ENCODE measurements at places on chromosomes 16 and 17.

DNA sequence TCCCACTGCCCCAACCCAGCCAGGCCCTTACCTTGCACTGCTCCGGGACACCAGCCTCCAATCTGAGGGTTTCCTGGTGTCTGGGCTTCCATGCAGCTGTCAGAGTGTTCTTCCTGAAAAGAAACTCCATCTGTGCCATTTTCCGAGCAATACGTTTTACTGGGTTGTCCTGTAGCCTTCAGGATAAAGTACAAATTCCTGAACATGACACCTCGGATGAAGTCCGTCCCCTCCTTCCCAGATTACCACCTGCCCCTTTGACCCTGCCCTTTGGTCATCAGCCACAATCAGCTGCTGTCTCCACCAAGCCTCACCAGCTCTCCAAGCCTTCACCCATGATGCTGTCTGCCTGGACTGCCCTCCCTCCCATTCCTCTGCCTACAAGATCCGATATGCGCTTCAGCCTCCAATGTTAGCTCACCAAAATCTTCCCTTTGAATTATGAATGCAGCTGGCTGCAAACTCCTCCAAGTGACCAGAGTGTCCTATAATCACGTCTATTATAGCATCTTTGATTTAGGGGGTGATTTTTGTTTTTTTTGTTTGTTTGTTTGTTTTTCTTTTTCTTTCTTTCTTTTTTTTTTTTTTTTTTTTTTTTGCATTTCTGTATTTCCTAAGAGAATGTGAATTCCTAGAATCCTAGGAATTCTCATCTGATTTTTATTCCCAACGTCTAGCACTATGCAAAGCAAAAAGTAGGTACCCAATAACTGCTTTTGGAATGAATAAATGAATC lies 60.6 kb upstream of the KIFC3 start:
- DNase-seq: no peak

GRCh38 chr16:57761301-57761700 lies 25.7 kb downstream of the KATNB1 start:
- DNase-seq: no peak

DNA sequence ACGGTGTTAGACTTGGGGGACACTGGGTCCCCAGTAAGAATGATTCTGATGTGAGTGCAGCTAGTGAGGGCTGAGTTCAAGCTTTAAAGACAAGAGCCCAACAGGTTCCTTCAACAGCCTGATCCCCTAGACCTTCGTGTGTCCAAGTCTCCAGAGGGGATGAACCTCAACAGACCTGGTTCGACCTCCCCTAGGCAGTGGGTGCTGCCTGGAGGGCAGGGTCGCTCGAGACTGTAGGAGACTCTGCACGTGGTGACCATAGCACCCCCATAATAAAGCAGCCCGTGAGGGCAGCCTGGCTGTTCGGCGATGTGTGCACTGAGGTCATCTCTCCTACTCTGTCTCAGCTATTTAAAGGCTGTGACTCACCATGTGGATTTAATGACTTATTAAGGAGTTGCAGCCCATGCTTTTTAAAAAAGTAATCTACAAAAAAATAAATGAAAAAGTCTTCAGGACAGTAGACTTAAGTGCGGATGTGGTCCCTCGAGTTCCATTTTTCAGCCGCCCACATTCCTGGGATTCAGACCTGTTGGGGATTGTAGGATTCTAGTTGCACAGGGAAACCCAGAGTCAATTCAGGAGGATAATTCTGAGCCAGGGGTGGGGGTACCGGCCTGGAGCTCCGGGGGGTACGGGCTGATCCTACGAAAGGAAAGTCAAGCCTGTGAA lies 23.4 kb upstream of the METRNL start:
- no peak for DNase-seq

DNA sequence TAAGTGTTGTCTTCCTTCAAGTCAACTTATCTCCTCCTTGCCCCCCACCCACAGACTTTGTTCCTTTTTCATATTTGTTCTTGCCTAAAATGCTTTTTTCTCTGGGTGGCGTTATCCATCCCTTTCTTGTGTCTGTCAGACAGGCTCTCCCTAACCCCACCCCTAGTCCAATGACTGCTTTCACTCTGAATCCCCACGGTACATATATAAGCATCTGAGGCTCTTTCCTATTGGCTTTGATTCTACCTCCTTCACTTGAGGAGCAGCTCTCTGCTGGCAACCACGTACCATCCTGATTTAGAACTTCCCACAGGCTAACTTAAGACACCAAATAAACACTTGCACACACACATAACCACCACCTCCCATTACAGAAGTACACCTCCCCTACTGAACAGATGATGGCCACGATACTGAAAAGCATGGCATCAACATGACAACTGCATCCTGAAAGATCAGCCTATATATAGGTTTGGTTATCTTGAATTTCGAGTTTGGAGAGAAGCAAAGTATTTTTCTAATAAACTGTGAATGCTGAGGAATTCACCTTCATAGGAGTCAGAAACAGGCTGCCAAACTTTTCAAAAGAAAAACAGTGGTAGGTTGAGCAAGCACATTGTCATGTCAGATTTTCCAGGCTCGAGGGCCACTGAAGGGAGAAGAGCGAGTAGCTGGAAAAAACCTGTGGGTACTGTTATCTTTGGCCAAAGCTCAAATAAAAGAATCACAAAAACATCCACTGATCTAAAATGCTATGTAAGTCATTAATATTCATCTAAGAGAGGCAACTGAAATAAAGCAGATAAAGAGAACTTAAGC lies 24.3 kb downstream of the STAT3 start:
- DNase-seq: no peak

- DNase-seq: no peak
Observed at GRCh38 chr16:85564277-85565051, 48.7 kb upstream of the GSE1 start.

DNA sequence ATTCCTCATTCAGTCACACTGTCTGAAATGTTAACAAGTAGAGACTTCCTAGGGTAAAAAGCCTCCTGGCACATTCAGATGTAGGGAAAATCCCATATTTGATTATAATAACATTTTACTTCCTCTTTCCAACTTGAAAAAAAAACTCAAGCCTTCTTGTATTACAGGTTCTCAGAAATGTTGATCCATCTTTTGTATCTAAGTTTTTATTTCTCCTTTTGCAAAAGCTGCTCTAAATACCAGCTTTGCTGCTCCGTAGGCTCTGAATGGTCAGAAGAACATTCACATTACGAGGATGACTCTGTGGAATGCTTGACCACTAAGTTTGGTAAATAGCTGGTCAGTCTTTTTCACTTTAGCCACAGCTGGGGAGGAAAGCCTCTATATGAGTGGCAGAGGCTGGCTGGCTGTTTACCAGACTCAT lies 13.2 kb upstream of the HEATR6 start:
- no peak for DNase-seq

- no peak for DNase-seq
Observed at GRCh38 chr16:49970797-49971431, 54.1 kb upstream of the CNEP1R1 start.

DNA sequence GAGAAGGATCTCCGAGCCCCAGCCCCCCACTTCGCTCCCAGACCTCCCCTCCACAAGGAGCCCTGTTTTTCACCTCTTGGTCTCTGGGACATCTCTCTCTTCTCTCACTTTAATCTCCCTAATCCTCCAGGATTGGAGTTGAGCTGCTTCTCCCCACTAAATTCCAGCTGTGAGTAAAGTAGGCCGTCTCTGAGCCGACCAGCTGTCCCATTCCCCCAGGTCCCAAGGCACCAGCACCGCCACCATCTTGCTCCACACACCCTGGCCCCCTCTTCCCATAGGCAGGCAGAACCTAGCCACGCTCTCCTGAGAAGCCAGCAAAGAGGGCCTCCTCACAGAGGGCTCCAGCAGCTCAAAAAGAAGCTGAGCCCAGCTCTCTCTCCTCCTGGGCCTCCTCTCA lies 878 bp downstream of the DLG4 start:
- no peak for DNase-seq

DNA sequence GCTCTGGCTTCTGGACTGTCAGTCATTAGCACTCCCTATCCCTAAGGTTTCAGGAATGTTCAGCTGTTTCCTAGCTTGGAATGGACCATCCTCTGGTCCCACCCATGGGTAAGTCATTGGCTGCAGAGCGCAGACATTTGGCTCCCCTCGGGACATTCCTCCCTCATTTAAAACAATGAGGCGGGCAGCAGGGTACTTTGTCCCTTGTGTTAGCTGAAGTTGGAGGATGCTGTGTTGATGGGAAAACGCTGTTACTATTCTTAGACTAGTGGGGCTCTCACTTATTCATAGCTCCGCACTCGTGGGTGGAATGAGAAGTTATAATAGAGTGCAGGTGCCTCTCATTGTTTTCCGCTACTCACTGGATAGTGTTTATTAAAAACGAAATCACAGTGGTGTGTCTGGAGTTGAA lies 673.8 kb downstream of the WWOX start:
- DNase-seq: no peak

DNA sequence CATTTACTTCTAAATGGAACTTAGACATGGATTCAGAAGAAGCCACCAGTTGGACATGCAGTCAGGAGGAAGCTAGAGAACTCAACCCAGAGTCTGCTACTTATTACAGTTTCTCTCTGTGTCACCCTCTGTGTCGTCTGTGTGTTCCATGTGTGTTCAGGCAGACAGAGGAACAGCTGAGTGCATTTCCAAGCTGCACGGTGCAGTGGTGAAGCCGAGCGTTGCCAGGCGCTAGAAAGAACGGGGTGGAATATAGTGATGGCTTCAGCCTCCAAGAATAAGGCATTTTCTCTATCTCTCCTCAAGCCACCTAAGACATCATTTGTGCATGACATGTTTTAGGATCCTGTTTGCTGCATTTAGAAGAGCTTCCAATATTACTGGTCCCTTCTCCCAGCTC lies 101.1 kb upstream of the CCL2 start:
- DNase-seq: no peak

GRCh38 chr17:79306424-79307318 lies 232.0 kb downstream of the ENGASE start:
- DNase-seq: peak; percentile 38

GRCh38 chr17:7465597-7466275 lies 13.7 kb downstream of the ZBTB4 start:
- no peak for DNase-seq

DNA sequence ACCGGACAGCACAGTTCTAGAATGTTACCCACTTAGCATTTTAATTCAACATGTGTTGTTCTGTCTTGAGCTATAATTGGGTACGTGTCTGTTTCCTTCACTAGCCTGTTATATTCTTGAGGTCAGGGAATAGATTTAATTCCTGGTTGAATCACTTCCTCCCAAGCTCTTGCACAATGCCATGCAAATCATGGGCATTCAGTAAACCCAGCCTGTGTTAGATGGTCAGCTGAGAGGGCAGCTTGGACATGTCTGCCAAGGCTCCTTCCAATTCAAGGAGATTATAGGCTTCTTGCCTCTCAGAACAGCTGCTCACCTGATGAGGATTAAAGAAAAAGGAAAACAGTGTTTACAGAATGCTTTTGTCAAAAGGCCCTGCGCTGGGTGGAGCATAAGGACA lies 12.6 kb downstream of the C1QTNF1 start:
- DNase-seq: no peak

DNA sequence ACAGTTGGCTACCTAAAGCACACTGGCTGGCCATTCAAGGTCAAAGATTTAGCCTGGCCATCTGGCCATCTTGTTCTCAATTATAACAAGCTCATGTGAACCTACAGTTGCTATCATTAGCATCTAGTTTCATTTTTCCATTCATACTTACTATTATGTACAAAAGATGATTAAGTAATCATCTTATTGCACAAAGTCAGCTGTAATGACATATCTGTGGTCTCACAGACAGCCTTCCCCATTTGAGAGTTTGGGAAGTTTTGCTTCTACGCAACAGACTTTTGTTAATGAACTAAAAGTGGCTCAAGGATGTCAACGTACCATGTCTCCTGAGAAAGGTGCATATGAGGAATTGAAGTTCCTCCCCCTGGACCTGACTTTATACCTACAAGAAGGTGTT lies 51.3 kb downstream of the HS3ST3B1 start:
- DNase-seq: no peak

GRCh38 chr17:59526451-59526850 lies 39.0 kb upstream of the DHX40 start:
- no peak for DNase-seq

GRCh38 chr17:81322271-81323082 lies 27.4 kb upstream of the SLC38A10 start:
- DNase-seq: peak; percentile 62

DNA sequence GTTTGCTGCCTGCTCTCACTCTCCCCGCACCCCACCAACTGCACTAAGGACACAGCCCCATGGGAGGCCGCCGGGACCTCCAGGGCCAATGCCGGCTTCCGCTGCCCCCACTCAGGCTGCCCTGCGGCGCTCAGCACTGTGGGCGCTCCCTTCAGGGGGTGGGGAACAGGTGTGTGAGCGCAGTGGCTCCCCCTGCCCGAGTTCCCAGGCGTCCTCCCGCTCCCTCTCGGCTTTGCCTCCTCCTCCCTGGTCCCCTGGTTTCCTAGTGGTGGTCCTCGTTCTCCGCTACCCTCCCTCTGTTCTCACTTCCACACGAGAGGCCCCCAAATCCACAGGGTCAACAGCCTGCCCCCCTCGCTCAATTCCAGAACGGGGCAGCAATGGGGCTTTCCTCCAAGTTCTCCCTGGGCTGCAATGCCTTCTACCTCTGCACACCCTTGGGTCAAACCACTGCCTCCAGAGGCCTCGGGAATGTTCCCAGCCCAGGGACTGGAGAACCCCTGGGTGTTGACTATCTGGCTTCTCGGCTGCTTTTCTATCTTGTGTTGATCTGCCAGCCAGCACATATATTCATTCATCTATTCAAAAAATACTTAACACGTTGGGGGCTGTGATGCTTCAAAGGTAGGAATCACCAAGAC lies 9.9 kb downstream of the FOXJ1 start:
- no peak for DNase-seq

DNA sequence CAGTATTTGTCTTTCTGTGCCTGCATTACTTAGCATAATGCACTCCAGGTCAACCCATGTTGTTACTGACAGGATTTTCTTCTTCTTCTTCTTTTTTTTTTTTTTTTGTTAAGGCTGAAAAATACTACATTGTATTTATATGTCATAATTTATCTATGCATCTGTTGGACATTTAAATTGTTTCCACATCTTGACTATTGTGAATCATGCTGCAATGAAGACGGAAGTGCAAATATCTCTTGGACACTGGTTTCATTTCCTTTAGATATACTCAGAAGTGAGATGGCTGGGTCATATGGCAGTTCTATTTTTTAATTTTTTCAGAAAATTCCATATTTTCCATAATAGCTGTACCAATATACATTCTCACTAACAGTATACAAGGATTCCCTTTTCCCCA lies 272.7 kb upstream of the PMFBP1 start:
- no peak for DNase-seq

DNA sequence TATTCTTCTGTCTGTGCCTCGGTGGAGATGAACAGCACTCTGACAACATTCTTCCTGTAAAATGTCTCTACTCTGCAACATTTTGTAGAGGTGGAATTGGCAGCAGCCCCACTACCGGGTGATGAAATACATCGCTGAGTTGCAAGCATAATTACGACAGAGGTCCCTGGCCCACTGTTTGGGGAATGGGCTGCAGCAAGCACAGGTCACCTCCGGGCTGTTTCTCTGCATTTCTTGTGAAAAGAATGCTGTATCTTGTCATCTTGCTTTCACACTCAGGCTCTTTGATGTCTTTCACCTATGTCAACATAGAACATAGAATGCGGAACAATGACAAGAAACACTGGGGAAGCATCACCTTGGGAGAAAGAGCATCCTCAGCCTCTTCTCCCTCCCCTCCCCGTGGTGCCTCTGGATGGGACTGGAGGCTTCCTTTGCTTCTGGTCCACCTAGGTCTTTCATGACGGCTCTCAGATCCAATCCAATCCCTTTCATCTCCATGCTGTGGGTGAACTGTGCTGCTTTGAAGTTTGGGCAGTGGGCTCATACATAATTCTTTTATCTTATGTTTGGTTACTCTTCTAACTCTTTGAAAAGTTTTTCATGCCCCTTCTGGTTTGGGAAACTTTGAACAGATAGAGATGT lies 265.0 kb downstream of the PHKB start:
- no peak for DNase-seq

GRCh38 chr16:8253718-8254117 lies 336.6 kb downstream of the TMEM114 start:
- no peak for DNase-seq

Measured in T47D (cell line).